ENCODE measurements at places on chromosomes 12 and 14.

DNA sequence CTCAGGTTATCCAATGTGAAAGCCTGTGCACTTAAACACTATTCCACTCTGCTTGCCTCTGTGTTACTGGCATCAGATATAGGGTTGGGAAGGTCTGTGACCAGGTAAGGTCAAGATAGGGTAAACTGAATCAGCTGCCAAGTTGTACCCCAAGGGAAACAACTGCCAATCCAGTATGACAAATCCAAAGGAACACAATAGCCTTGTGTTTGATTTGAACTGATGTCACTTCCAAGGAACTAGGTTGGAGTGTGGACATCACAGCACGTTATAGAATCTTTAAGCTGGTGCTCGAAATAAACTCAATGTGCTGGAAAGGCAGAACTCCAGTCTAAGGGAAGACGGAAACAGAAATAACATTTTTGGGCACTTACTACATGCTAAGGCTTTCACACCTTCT, 223.4 kb upstream of the BTG1 start:
- no peak for DNase-seq

GRCh38 chr14:35159742-35160409, 37.5 kb downstream of the PRORP start:
- DNase-seq = no peak

- no peak for DNase-seq
Observed at GRCh38 chr12:91091916-91092715, 19.2 kb downstream of the LUM start.

DNA sequence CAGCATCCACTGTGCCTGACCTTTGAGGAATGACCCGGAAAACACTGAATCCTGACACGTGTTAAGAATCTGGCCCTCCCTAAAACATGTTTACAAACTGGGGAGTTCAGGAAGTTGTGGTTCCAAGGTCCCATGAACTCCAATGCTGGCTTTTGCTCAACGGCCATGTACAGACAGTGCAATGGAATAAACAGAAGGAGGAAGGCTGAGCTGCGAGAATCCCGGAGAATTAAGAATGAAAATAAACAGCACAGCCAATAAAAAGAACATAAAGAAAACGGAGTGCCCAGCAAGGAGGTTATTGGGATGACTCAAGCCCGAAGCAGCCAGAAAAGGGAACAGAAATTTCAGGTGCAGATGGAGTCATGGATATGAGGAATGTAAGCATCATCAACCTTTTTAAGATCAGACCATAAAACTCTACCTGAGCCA, 32.3 kb downstream of the BCL11B start:
- no peak for DNase-seq

DNA sequence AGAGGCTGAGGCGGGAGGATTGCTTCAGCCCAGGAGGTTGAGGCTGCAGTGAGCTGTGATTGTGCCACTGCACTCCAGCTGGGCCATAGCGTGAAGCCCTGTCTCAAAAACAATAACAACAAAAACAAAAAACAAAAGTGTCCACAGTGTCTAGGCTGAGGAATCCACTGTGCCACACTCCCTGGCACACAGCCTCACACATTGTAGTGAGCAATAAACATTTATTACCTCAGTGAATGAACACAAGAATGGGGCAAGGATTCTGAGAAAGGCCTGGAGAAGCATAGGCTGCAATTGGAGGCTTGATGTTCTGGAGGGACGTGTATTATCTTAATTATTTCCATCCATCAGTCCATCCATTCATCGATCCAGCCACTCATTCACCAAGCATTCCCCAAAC, 17.1 kb upstream of the P2RX7 start:
- DNase-seq = no peak

GRCh38 chr12:101745481-101745880, 6.2 kb upstream of the SYCP3 start:
- DNase-seq = no peak

- DNase-seq = no peak
Observed at GRCh38 chr14:48341069-48341468, 665.7 kb upstream of the MDGA2 start.

DNA sequence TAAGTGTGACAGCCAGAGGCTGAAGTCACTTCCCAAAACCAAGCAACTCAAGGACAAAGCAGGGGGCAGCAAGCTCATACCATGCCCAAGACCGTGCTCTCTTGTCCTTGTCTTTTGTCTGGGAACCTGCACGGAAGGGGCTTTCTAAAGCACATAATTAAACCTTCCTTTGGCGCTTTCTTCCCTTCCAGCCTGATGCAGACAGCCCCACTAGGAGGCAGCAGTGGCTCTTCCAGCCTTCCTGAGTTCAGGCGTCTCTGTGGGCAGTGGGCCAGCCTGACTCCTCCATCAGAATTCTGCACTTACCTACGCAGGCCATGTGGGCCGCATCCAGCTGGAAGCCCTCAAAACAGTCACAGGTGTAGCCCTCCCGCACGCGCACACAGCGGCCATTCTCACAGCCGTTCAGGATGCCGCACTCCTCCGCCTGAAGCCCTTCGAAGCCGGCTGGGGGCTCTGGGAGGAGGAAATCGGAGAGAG, 7.6 kb downstream of the ISCA2 start:
- peak; percentile 88 for DNase-seq

DNA sequence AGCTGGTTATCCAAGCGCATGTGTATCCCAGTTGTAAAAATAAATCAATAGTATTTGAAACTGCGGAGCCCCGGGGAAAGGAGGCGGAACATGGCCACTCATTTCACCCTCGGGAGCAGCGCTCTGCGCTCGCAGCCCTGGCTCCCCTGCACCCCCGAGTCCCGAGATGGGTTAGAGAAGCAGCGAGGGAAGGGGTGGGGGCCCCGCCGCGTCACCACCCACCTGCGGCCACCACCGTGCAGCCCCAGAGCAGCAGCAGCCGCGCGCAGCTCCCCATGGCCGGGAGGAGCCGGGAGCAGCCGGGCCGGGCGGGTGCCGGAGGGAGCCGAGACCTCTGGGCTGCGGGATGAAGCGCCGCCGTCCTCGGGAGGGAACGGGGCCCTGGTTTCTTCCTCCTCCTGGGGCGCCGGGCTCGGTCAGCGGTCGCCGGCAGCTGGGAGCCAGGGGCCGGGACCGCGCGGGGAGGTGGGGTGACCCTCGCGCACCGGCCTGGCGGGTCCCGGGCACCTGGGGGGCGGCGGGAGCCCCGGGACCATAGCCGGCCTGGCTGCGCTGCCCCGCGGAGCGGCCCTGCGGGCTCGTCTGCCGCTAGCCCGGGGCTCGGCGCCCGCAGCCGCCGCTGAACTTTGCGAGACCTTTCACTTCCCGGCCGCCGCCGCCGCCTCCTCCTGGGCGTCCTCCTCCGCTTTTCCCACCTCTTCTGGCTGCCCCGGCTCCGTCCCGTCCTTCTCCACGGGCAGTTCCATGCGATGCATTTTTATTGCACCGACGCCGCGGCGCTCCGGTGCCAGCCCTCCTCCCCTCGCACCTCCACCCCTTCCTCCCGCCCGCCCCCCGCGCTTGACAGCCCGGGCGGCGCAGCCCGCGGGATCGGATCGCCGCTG, at the start of gene NTN4:
Gene NTN4, minus strand, starts transcription at position 732 of the 884 bp plus-strand sequence. Its CDS starts 455 bp downstream, at position 277.
- peak; percentile 35 for DNase-seq

- no peak for DNase-seq
Observed at GRCh38 chr14:96198430-96199130, 6.1 kb upstream of the BDKRB2 start.

GRCh38 chr14:67673451-67673850, 981 bp downstream of the VTI1B start:
- DNase-seq = no peak

DNA sequence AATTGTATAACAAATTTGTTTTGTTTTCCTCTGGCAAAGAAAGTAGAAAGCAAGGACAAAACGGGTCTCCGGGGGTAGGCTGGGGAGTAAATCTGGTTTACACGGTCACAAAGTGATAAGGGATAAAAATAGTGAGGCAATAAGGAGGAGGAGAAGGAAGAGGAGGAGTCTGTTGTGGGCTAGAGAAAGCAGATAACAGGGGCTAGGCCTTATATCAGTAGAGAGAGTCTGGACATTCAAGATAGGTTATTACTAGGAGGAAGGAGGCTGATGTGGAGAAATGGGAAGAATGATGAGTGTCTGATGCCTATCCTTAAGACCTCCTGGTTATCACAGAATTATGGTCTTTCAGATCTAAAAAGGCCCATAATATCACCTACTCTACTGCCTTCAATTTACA, 83.2 kb upstream of the SSTR1 start:
- DNase-seq = no peak

DNA sequence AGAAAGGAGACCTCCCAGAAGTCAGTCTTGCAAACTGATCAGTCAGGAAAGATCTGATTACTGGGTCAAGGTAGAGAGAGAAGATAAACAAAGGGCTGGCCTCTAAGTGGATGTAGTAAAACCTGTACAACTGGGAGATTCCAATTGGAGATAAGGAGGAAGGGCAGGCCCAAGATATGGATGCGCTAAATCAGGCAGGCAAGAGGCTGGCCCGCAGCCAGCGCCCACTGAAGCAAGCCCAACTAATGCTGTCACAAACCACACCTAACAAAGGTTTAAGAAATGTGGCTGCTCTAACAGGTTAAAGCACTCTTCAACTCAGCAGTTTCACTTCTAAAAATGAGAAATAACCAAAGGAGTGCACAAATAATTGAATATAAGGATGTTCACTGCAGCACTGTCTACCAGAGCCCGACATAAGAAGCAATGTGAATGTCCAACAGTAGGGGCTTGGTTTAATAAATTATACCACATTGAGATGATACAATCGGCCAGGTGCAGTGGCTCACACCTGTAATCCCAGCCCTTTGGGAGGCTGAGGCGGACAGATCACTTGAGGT, 4.7 kb downstream of the GLTP start:
- DNase-seq = no peak

DNA sequence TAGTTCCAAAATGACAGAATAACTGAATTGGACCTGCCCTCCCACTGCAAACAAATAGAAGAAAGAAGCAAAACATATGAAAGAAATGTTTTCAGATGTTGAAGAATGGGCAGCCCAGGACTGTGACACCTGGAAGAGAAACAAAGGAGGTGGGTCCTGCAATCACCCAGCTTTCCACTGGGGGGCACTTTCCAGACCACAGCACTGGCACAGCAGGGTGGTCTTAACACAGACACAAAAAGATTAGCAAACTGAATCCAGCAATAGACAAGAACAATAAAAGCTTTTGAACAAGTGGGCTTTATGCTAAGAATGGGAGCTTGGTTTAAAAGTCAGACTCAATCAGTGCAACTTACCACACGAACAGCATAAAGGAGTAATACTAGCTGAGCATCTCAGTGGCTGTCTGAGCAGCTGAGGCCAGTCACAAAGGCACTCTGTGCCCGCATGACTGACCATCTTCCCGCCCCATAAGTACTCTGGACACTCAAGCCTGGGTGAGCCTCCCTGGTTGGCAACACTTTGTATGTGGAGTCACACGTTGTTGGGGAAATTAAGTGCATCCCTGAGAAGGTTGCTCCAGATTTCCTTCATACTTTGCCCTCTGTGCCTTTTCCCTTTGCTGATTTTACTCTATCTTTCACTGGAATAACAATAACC, 27.7 kb downstream of the JKAMP start:
- DNase-seq = no peak

GRCh38 chr12:67422081-67422480, 152.9 kb downstream of the CAND1 start:
- no peak for DNase-seq

DNA sequence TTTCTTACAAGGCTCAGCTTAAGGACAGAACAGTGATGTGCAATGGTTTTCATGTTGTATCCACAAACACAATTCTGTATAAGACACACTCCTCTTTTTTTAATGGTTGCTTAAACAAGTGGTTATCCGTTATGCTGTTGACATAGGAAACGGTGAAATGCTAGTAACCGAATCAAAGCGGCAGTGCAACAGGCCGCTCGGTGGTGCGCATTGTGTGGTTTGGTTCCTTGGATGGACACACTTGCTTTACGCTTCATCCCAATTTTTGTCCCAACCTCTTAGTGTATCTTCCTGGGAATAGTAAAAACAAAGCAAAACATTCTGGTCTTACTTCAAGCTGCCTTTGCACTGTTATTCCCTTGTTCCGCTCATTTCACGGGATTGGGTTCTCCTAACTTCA, 650 bp upstream of the PTGER2 start:
- no peak for DNase-seq

DNA sequence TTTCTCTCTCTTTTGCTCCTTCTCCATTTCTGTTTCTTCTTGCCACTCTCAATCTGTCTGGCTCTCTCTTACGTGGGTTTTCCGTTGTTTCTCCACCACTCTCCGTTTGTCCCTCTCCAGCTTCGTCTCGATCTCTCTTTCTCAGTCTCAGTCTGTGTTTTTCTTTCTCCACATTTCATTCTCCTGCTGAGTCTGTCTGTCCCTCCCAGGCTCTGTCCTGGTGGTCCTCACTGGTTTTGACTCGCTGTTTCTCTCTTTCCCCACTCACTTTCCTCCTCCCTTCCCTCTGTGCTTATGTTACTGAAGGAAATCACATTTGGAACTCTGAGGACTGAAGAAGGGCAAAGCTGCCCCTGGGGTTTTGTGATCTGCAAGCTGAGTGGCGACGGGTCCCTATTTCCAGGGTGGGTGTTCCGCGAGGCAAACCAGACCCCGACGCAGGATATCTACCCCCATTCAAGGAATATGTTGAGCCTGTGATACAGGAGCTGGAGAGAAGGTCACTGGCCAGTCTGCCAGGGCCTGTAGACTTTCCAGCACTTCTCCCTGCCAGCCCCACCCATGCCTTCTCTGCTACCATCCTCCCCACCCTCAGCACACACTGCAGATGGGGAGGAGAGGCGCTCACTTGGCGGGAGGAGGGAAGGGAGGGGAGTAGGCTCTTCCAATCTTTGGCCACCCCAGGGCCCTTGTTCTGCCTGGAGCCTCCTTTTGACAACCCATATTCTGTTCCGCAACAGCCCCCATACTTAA, 102.7 kb upstream of the MAP1LC3B2 start:
- no peak for DNase-seq

GRCh38 chr12:30106204-30106965, 322.6 kb upstream of the TMTC1 start:
- DNase-seq = no peak

- no peak for DNase-seq
Observed at GRCh38 chr14:74616996-74617700, 5.1 kb upstream of the LTBP2 start.

GRCh38 chr12:1917172-1918070, 1.0 kb downstream of the CACNA2D4 start:
- DNase-seq = no peak

GRCh38 chr12:14768823-14769405, 34.4 kb downstream of the WBP11 start:
- peak; percentile 31 for DNase-seq

DNA sequence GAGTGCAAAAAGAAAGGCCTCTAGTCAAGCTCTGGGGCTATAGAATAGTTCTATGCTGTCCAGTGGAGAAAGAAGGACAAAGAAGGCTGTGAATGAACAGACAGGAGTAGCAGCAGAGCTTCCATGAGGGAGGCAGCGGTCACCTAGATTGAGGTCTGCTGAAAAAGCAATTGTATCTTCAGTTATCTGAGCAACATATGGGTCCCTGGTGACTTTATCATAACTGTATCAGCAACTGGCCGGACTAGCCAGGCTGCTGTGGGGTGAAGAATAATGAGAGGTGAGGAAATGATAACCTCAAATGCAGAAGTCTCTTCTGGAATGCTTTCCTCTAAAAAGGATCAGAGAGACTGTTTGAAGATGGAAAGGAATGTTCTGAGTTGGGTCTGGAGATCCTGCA, 971.3 kb upstream of the TMEM132C start:
- DNase-seq = no peak
